ENCODE measurements at places on chromosomes 6 and 20. TPM values are rescaled to one million over a fixed set of nuclear protein-coding genes. Genes with fewer than 3 reads are reported as not detected.

The TLDC2 gene
- total RNA-seq: not detected

The ADAM33 gene
- total RNA-seq: 19.5 TPM

The MUC22 gene
- total RNA-seq: not detected

The POU5F1 gene
- total RNA-seq: not detected

The C6orf120 gene
- total RNA-seq: 57.8 TPM

The TOMM6 gene
- 95.8 TPM for total RNA-seq

The OLIG3 gene
- total RNA-seq: not detected

The OR2B3 gene
- not detected for total RNA-seq

The MOCS1 gene
- 13.3 TPM for total RNA-seq

The EYS gene
- total RNA-seq: under 0.01 TPM

The FERMT1 gene
- 7.3 TPM for total RNA-seq

The SIM1 gene
- total RNA-seq: not detected

The NRN1 gene
- total RNA-seq: not detected

The TCF21 gene
- 10.3 TPM for total RNA-seq

The KCNK16 gene
- not detected for total RNA-seq

The VWA7 gene
- 0.14 TPM for total RNA-seq

The PRSS35 gene
- total RNA-seq: 0.44 TPM

The STX11 gene
- total RNA-seq: 2.6 TPM

The ISM1 gene
- not detected for total RNA-seq

Data from placental pericyte (primary cell).